ENCODE measurements at places on chromosomes 5 and 9.

- no peak overlapping the region for H3K4me3 ChIP-seq
- H3K36me3 ChIP-seq = no peaks in the 10 kb centered on the region
- no peak overlapping the region for H3K27ac ChIP-seq
- H3K4me1 ChIP-seq = no peaks in the 10 kb centered on the region
- H3K27me3 ChIP-seq = peaks cover 1% of the 10 kb centered on the region
These were observed 23.9 kb downstream of the ADCY2 start for GRCh38 chr5:7419846-7420245.

DNA sequence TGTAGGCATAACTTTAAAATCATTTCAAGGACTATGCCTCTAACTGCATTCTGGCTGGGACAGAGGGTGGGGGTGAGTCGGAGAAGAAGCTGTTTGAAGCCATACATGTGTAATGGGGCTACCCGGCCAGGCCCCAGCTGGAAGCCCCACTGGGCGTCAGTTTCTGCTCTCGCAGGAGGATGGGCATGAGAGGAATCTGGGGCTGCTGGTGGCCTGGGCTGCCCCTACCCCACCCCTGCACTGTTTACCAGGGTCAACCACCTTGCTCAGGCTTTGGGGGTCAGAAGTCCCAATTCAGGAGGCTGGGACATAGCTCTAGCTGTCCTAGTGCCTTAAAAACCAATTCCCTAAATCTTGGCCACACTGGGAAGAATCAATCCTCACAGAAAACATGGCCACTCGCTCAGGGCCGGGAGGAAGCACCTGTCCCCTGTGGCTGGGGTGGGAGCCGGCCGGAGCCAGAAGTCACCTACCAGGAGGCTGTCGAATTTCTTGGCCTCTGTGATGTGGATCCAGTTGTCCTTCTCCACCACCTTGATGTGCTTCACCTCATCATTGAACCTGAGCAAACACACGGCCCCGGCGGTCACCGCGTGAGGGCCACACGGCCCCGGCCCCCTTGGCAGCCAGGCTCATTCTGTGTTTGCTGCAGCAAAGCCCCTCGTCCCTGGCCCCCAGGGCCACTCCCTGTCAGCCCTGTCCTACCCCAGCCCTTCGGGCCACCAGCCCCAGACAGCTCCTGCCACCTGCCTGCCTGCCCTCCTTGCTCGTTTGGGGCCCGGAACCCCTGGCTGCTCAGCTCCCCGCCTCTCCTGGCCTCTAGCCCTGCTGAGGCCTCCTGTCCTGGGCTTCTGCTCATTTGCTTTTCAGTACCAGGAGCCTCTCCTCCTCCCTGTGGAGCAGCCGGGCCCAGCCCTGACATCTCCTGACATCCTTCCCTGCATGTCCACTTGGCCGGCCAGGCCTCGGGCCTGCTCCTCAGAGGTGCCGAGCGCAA is 33.6 kb upstream of the SARDH start:
- H3K36me3 ChIP-seq = no peaks in the 10 kb centered on the region
- no peak overlapping the region for H3K4me3 ChIP-seq
- DNase-seq = peak; percentile 10
- H3K4me1 ChIP-seq = no peaks in the 10 kb centered on the region

DNA sequence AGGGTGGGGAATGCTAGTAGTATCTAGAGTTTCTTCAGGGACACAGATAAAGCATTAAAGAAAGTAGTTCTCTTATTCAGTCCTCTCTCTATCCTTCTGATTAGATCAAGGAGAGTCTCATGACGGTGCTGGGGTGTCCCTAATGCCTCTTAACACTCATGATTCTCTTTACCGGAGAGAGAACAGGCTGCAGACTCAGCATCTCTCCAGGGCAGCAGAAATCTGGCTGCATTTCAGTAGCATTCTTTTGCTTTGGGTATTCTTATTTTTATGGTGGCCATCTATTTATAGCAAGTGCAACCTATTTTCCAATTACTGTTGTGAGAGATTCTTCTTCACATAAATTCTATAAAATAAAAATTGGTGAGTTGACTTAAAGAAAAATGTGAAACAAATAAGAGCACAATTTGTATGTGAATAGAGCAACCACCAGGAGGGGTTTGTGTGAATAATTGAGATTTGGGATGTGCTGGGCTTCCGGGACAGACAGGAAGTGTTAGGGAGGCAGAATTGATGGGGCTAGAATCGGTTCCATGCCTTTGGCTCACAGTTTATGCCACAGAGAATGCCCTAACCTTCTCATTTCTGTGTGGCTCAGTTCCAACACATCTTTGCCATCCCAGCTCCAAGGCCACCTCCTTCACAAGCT is 23.8 kb upstream of the BOD1 start:
- H3K27me3 ChIP-seq = peaks cover 1% of the 10 kb centered on the region
- DNase-seq = no peak
- no peaks in the 10 kb centered on the region for H3K4me1 ChIP-seq
- H3K27ac ChIP-seq = no peak overlapping the region

GRCh38 chr9:74940600-74940999 is 12.1 kb downstream of the C9orf40 start:
- H3K36me3 ChIP-seq = peaks cover 8% of the 10 kb centered on the region
- H3K27me3 ChIP-seq = peaks cover 8% of the 10 kb centered on the region
- H3K27ac ChIP-seq = no peak overlapping the region
- H3K4me3 ChIP-seq = no peak overlapping the region
- DNase-seq = no peak

GRCh38 chr5:68886814-68887213 is 207.0 kb upstream of the SLC30A5 start:
- no peak overlapping the region for H3K4me3 ChIP-seq
- DNase-seq = no peak
- H3K4me1 ChIP-seq = peaks cover 29% of the 10 kb centered on the region
- H3K27ac ChIP-seq = no peak overlapping the region

GRCh38 chr5:132094393-132095076 is 20.9 kb downstream of the CSF2 start:
- no peak overlapping the region for H3K27ac ChIP-seq
- peaks cover 14% of the 10 kb centered on the region for H3K36me3 ChIP-seq
- peaks cover 53% of the 10 kb centered on the region for H3K4me1 ChIP-seq

- H3K27me3 ChIP-seq = peaks cover 41% of the 10 kb centered on the region
- no peaks in the 10 kb centered on the region for H3K36me3 ChIP-seq
- no peak overlapping the region for H3K4me3 ChIP-seq
- peak; percentile 27 for DNase-seq
- H3K4me1 ChIP-seq = peaks cover 17% of the 10 kb centered on the region
These were observed 319.2 kb downstream of the GADD45G start for GRCh38 chr9:89923961-89924504.

DNA sequence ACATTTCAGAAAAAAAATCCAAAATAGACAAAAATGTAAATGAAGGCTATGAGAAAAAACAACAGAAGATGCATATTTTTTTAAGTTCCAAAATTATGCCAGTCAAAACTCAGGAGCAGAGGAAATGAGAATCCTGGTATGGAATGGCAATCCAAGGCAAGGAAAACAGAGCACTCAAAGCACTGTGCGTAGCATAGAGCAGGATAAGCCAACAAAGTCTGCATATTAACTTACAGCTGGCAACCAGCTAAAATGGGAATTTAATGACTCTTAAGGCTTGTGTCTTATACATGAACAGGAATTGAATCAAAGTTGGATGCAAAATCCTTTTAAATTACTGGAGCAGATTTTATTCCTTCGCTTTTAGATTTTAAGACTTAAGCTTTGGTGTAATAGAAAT is 203.5 kb upstream of the DAPK1 start:
- no peaks in the 10 kb centered on the region for H3K27me3 ChIP-seq
- H3K27ac ChIP-seq = no peak overlapping the region
- H3K4me3 ChIP-seq = no peak overlapping the region
- H3K36me3 ChIP-seq = no peaks in the 10 kb centered on the region
- DNase-seq = no peak

- no peak for DNase-seq
- H3K27me3 ChIP-seq = peaks cover 7% of the 10 kb centered on the region
- no peaks in the 10 kb centered on the region for H3K36me3 ChIP-seq
- no peak overlapping the region for H3K4me3 ChIP-seq
- no peak overlapping the region for H3K27ac ChIP-seq
- no peaks in the 10 kb centered on the region for H3K4me1 ChIP-seq
These were observed 1.2 kb downstream of the CAMK2A start for GRCh38 chr5:150288361-150288760.

- H3K4me3 ChIP-seq = peak overlapping the region; percentile 87
- peaks cover 44% of the 10 kb centered on the region for H3K4me1 ChIP-seq
- peaks cover 7% of the 10 kb centered on the region for H3K36me3 ChIP-seq
- H3K27me3 ChIP-seq = peaks cover 4% of the 10 kb centered on the region
These were observed 569 bp downstream of the HINT2 start for GRCh38 chr9:35814106-35814840.

Data from activated CD4-positive, alpha-beta memory T cell treated with anti-CD3 and anti-CD28 coated beads, Interleukin-2, amount 10 ng/mL, durations not matched to agents 7 days and 5 days (primary cell).